Stimulated activated CD4-positive, alpha-beta T cell treated with anti-CD3 and anti-CD28 coated beads, TNF-alpha, amount 100 ng/mL, for 4 hours (primary cell): ENCODE measurements at places on chromosomes 4 and X.

GRCh38 chrX:110409925-110410324 is 51.3 kb downstream of the RTL9 start:
- DNase-seq = no peak

- no peak for DNase-seq
These were observed 151.1 kb downstream of the CFAP299 start for GRCh38 chr4:80486603-80487002.

DNA sequence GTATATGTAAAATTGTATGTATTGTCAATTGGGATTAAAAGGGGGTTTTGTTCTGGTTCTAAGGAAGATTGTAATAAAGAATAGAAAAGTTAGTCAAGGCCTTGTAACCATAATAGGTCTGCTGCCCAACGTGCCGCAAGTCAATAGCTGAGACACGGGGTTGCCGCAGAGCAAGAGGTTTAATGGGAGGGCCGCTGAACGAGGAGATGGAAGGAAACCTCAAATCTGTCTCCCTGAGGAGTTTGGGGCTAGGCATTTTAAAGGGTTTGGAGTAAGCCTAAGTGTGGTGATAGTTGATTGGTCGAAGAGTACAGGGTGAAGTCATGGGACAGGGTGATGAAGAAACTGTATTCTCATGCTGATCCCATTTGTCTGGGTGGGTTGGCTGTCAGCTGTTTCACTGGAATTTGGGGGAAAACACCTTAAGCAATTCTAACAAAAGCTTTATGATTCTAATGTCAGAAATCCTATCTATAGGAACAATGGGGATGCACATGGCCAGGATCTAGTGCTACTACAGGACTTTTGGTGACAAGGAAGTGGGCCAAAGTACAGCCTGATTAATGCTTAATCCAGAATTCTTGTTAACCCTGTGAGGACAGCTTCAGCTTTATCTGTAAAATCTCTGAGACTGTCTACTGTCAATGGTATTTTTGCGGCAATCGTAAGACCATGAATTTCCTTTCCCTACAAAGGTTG is 86.9 kb downstream of the RELL1 start:
- DNase-seq = no peak

GRCh38 chr4:181877329-181877848 is 365.8 kb upstream of the TENM3 start:
- no peak for DNase-seq

- no peak for DNase-seq
These were observed 143.6 kb downstream of the APBB2 start for GRCh38 chr4:41070516-41071281.

DNA sequence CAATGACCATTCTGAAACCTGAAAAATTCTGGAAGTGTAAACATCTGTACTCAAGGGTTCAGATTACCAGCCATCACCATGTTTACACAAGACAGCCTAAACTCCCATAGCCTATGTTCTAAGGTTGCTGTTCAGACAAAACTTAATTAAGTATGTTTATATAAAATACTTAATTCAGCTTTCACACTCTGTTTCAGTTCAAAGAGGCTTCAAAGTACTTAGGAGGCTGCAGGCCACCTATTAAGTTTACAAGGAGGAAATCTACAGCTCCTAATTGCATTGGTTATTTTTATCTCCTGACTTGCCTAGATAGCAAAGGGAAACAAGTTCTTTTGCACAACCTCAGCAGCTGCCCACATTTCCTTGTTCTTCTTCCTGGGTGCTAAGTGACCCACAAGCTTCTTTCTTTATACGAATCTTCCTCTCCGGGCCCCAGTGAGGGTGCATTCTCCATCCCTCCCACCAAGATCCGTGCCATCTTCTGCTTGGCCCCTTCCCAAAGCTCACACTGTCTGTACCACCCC is 2.0 kb downstream of the GAK start:
- DNase-seq = no peak

GRCh38 chrX:13265549-13266132 is 54.2 kb downstream of the ATXN3L start:
- DNase-seq = no peak

- DNase-seq = no peak
These were observed 23.7 kb downstream of the SLC10A6 start for GRCh38 chr4:86825511-86825910.

- DNase-seq = no peak
These were observed 57.9 kb downstream of the C4orf50 start for GRCh38 chr4:5960252-5960880.

GRCh38 chr4:75512386-75513211 is 1.6 kb downstream of the RCHY1 start:
- DNase-seq = no peak
